ELR (cell line): ENCODE measurements at places on chromosomes 11 and 22.

- no peak for DNase-seq
Measured at GRCh38 chr11:79486242-79486984, 45.6 kb upstream of the TENM4 start.

GRCh38 chr11:73157101-73158010 is 15.2 kb upstream of the FCHSD2 start:
- DNase-seq, result peak; percentile 75

DNA sequence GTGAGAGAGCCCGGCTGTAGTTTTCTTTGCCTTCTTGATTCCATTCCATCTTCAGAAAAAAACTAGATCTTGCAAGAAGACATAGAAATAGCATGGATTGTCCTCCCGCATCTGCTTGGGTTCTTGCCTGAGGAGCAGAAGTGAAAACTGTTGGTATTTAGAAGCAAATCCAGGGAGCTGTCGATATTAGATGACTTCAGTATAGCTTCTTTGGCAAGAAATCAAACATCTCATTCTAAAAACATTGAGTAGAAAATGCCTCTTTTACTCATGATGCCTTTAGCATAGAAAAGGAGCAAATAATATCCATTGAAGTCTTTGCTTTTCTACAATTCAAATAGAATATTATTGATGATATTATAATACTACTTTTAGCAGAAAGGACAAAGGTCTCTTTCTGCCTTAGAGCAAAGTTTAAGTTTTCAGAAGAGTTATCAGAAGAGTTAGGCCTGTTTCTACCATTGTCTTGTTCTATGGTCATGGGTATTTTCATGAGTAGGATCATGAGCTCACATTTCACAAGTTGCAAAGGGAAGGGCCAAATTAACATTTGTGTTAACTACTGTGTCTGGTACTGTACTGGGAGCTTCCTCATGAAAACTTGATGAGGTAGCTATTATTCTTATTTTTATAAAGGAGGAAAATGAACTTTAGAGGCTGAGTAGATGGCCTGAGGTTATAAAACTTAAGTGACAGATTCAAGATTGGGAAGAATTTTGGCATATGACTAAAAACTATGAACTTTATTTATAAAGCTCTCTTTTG is 49.7 kb downstream of the EXT2 start:
- no peak for DNase-seq

DNA sequence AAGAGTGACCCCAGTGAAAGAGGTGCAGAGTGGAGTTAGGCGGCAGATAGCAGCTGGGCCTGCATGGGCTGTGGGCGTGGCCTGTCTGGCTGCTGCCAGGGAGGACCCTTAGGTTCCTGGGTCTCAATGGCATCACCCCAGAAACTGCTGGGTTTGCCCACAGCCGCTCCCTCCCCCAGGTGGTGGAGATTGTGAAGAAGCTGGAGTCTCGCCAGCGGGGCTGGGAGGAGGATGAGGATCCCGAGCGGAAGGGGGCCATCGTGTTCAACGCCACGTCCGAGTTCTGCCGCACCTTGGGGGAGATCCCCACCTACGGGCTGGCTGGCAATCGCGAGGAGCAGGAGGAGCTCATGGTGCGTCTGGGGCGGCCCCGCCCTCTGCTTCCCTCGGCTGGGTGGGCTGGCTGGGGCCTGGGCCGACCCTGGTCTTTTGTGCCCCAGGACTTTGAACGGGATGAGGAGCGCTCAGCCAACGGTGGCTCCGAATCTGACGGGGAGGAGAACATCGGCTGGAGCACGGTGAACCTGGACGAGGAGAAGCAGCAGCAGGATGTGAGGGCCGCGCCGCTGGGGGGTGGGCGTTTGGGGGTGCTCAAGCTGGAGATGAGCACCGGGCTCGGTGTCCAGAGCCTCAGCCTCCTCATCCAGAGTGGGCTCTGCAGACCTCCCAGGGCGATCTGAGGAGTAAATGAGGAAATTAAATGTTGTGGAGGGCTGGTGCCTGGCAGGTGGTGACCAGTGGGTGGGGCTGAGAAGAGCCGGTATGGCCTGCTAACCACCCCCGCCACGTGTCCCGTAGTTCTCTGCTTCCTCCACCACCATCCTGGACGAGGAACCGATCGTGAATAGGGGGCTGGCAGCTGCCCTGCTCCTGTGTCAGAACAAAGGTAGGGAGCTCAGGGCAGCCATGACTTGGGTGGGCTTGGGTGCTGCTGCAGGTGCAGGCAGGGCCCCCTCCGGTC is 15.0 kb downstream of the SART1 start:
- DNase-seq, result no peak

GRCh38 chr22:36341640-36342041 is 46.1 kb downstream of the MYH9 start:
- DNase-seq, result no peak

- no peak for DNase-seq
Measured at GRCh38 chr11:113124006-113124405, 162.8 kb downstream of the NCAM1 start.

GRCh38 chr22:22508274-22509176 is at the start of gene ZNF280B:
Gene ZNF280B, minus strand, starts transcription at chr22:22508742. Its CDS starts 19,344 bp downstream, at chr22:22489398.
- DNase-seq, result peak; percentile 16

DNA sequence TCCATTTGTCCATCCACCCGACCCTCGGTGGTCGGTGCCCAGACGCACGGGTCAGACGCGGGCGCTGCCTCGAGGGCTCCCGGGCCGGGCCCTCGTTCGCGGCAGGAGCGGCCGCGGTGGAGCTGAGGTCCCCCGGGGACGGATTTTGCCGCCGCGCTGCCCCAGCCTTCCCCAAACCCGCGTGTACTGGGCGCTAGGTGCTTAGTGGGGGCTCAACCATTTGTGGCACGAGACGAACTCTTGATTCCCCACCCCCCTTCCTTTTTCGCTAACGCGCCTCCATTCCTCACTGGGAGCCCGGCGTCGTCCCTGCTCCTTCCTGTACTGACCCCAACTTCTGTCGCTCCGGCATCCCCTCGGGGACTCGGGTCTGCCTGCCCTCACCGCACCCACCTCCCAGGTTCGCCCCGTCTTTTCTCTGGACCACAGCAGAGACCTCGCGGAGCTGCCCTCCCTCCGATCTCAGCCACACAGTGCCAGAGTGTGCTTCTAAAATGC is 789 bp upstream of the CBX7 start:
- DNase-seq, result no peak

DNA sequence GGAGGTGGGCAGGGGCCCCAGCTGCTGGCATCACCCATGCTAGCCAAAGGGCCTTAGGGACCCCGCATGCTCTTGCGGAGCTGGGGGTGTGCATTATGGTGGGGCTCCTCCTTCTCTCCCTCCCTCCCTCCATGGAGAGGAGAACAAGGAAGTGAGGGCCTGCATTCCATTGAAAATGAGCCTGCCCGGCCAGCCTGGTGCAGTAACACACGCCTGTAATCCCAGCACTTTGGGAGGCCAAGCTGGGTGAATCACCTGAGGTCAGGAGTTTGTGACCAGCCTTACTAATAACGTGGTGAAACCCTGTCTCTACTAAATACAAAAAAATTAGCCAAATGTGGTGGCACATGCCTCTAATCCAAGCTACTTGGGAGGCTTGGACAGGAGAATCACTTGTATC is 22.4 kb downstream of the SNAP29 start:
- peak; percentile 58 for DNase-seq
